AG10803 (cell line): ENCODE measurements at places on chromosomes 4 and X.
A peak's percentile ranks its signal among the peaks of the same experiment; 100 is the strongest.

- peak; percentile 25 for DNase-seq
These were observed 244.2 kb upstream of the GK2 start for GRCh38 chr4:79652232-79652631.

DNA sequence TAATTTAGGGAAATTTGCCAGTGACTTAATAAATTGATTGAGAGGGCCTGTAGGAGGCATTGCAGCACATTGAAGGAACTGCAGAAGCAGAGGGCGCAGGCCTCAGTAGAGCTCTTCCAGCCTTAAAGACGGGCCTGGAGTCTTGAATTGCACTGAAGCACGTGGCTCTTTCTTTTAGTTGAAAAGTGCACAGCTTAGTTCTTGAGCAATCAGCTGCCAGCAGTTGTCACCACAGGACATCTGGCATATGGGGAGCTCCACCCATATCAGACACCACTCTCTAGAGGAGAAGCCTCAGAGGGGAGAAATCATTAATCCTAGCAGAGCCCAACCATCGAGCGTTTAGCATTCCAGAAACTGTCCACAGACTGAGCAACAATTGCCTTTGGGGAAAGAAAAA lies 16.0 kb upstream of the FGF16 start:
- DNase-seq = peak; percentile 89

DNA sequence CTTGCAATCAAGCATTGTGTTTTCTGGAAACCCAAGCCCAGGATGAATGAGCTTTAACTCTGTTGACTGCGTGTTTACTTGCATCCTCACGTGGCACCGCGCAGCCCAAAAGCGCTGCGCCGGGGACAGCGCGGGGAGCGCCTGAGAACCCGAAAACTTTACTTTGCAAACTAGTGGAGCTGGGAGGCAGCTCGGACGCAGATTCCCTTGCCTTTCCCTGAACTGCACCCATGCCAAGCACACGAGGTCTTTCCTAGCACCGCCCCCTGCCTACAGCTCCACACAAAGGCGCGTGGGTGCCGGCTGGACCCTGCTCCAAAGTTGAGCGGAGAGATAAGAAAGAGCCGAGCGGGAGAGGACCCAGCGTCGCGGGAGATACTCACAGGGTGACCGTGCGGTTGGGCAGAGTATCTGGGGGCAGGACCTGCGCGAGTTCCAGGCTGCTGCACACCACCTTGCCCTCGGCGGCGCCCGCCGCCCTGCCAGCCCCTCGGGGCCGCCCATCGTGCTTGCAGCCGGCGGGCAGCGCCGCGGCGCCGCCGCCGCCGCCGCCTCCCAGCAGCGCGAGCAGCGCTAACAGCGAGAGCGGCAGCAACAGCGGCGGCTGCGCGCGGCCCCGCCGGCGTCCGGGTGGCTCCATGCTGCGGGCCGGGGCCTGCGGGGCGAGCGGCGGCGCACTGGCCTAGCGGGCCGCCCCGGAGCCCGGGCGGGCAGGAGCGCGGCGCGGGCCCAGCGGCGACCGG lies 550 bp downstream of the ADGRA3 start:
- peak; percentile 52 for DNase-seq

- peak; percentile 26 for DNase-seq
These were observed 350.0 kb downstream of the SLC7A11 start for GRCh38 chr4:137892134-137892533.

- no peak for DNase-seq
These were observed 64.2 kb upstream of the ZNF518B start for GRCh38 chr4:10521424-10521823.

DNA sequence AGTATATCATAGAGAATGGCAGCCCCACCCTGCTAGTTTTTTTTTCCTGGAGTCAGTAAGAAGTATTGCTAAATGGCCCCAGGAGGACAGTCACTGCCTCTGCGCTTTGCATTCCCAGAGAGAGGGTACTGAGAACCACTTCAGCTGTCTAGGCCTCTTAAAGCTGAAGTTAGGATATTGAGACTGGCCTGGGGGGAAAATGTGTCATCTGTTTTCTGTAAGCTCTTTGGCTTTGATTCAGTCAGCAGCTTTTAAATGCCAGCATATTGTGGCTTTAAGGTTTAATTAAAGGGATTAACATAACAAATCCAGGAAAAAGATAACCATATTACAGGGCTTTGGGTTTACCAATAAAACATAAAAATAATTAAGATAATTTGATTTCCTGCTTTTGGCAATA lies 852.0 kb downstream of the PCDH18 start:
- DNase-seq = no peak

DNA sequence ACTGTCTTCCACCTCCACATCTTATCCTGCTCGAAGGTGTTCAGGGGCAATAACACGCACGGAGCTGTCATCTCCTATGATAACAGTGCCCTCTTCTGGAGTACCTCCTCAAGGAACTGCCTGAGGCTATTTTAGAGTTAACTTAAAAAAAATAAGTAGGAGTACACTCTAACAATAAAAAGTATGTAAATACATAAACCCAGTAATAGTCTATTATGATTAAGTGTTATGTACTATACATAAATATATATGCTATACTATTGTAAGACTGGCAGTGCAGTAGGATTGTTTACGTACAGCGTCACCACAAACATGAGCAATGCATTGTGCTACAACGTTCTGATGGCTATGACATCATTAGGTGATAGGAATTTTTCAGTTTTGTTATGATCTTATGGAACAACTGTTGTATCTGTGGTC lies 34.5 kb upstream of the TLR2 start:
- peak; percentile 10 for DNase-seq

- DNase-seq = no peak
These were observed 1163.5 kb upstream of the PABPC4L start for GRCh38 chr4:135365065-135365464.

DNA sequence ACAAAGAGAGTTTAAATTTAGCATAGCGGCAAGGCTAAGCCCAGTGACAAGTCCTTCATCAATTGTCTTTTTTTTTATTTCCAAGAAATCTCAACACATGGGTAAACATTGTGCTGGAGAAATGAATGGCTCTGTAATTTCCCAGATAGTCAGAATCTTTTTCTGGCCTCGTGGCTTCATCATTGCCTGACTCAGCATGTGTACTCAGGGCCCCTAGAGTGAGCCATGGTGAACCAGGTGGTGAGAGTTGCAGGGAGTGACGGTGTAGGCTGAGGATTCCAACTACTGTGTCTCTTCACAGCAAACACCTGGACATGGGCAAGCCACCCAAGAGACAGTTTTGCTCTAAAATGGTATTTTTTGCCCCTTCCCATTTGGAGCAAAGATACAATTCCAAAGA lies 43.1 kb upstream of the UCP1 start:
- no peak for DNase-seq

- no peak for DNase-seq
These were observed 78.9 kb downstream of the MBNL3 start for GRCh38 chrX:132409780-132410556.

DNA sequence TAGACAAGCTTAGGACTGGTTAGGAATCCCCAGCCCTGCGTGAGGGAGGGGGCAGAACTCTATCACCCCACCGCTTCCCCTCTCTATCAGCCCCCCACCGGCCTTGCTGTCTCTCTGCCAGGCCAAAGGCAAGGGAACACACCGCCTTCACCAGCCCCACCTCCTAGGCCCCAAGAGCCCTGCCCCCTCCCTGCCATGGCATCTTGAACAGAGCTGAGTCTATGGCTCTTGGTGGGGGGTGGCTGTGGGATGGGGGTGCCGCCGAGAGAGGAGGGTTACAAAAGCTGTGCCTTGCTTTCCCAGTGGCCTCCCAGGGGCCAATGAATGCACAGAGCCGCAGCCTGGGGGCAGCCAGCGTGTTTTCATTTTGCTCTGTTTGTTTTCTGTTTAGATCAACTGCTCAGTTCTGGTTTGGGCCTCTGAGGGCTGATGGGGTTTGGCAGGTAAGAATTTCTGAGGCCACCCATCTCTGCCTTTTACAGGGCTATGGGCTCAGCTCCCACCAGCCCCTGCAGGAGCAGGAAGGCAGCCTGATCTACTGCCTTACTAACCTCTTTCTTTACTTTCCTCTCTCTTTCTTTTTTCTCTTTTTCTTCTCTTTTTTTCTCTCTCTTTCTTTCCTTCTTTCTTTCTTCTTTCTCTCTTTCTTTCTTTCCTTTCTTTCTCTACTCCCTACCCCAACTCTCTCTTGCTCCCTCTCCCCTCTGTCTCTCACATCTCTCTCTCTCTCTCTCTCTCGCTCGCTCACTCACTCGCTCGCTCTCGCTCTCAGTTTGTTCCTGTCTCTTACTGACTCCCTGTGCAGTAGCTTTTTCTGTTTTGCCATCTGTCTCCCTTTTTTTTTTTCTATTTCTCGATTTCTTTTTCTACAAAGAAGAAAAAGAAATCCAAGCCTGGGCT lies 128.3 kb downstream of the PJA1 start:
- DNase-seq = no peak

DNA sequence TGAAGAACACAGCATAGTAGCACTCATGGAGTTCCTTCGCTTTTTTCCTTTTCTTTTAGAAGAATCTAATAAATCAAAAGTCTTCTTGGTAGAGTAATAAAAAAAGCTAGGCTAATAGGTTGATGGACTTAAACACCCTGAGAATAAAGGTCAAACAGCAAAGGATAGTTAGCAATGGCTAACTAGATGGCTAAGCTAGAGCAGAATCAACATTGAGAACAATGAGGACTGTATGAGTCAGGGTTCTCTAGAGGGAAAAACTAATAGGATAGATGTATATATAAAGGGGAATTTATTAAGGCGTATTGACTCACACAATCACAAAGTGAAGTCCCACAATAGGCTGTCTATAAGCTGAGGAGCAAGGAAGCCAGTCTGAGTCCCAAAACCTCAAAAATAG lies 550.9 kb downstream of the GLUD2 start:
- no peak for DNase-seq

GRCh38 chrX:69022430-69022829 lies 142.8 kb downstream of the PJA1 start:
- no peak for DNase-seq

- DNase-seq = peak; percentile 57
These were observed 18.2 kb downstream of the PRDM8 start for GRCh38 chr4:80215449-80216052.

DNA sequence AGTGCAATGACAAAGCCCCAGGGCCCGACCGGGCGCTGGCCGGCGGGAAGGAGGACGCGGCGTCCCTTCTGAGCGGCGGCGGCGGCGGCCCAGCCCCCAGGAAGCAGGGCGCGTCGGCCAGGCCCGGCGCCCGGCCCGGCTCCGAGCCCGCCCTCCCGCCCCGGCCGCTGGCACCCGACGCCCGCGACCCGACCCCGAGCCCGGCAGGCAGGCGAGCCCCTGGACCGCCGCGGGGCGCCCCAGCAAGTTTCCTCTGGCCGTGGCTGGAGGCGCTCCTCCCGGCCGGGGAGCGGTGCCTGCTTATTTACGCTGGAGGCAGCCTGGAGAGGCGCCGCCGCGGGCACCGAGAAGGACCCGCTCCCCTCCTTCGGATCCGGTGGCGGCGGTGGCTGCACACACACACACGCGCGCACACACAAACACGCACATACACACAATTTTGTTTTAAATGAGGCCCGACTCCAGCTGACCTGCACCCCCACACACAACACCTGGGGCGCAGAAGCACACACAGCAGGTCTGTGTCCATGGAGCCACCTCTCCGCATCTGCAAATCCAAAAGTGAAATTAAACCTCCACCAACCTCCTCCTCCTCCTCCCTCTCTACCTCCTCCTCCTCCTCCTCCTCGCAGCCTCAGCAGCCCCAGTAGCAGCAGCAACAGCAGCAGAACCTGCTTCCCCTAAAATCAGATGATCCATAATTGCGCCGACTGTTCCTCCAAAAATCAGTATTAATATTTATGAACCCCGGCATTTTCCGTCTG lies 669 bp downstream of the IRF2 start:
- DNase-seq = peak; percentile 26

GRCh38 chrX:27660878-27661277 lies 70.7 kb downstream of the DCAF8L2 start:
- DNase-seq = no peak

DNA sequence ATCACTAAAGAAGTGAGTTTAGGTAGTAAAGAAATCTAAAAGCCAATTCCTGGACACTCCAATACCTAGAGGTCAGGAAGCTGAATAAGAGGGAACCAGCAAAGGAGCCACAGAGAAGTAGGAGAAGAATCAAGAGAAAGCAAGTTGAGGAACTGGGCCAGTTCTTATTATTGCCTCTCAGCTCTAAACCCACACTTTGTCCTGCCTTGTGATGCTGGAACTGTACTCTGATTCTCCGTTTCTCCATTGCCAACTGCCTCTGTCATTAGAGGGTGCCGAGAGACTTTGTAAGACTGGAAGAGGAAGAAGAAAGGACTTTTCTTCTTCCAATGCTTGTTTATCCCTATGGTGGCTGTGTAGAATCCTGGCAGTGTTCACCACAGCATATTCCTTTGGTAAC lies 38.6 kb downstream of the NSUN7 start:
- DNase-seq = no peak

DNA sequence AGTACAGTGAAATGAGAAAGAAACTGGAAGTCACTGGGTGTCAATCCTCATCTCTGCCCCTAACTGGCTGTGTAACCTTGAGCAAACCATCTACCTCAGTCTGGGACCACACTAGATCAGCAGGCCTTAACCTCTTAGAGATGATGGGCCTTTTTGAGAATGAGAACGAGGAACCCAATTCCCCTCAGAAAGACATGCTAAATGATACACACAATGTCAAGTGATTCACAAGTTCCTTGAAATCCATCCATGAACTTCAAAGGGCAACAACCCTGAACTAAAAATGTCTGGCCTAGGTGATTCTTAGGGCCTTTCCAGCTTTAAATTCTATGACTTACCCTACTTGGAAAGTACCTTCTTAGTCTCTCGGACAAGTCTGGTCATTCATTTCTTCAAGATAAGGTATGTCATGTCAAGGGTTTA lies 47.4 kb downstream of the ACSL4 start:
- no peak for DNase-seq

DNA sequence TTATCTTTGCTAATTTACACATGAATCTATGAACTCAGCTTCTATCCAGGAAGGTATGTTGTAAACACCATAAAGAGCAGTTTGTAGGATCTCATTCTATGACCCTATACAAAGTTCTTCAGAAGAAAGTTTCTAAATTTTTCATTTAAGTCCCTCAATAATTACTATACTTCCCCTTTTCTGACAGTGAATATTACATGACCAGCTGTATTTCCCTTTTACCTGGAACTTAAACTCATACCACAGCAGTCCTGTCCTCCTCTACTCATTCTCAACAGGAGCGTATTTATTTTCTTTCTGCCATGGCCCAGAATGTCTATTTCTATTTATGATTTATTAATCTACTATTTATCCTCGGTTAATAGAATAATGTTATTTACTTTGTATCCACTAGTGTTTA lies 15.8 kb downstream of the RASGEF1B start:
- no peak for DNase-seq

- no peak for DNase-seq
These were observed 33.4 kb downstream of the PJA1 start for GRCh38 chrX:69131886-69132285.

DNA sequence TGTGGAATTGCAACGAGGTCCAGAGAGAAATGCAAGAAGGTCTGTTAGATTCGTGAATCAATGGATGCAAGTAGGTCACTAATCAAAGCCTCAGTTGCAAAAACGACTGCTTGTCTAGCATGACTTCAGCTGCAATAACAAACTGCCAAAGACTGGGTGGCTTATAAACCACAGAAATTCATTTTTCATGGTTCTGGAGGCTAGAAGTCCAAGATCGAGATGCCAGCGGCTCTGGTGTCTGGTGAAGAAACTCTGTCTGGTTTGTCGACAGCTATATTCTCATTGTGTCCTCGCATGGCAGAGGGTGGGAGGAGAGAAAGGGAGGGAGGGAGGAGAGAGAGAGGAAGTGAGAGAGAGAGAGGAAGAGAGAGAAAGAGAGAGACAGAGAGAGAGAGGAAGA lies 114.7 kb downstream of the MXRA5 start:
- DNase-seq = peak; percentile 67
